HT-29 (cell line): ENCODE measurements at places on chromosomes 5 and 9.

DNA sequence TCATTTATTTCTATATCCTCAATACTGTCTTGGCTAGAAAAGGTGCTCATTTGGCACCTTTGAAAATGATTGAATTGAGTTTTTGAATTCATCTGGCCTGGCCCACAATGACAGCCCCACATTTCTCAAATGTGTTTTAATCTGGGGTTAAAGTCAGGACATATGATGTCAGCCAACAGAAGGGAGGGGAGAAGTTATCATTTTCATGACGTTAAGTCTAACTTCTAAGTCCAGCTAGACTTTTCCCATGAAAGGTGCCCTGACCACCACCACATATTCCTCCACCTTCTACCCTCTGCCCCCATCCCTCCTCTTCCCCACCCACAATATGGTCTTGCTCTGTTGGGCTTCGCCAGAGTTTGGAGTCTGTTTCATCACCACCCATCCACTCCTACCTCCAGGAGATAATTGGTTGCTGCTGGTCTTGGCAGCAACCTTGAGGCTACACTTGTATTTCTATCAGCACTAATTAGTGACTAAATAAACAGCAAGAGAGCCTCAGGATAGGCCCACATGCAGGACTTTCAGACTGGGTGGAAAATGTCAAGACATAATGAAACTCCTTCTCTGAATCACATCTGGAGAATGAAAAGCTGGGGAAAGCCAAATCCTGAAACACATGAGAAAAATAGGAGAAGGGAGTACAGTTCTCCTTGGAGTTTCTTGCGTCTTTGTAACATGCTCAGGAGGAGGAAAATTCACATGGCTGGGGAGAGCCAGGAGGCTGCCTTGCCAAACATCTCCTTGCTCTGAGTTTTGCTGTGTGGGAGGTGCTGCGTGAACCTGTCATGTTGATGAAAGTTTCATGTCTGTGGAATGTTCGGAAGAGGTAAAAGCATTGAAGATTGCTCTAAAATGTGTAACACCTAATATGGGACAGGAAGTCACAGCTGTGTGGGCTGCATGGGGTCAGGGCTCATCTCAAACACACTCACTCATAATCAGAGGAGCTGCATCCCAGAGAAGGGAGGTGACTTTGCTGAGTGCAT, 544.7 kb upstream of the KLF4 start:
- no peak for DNase-seq

GRCh38 chr5:142540922-142541422, 144.9 kb downstream of the FGF1 start:
- DNase-seq, result no peak

DNA sequence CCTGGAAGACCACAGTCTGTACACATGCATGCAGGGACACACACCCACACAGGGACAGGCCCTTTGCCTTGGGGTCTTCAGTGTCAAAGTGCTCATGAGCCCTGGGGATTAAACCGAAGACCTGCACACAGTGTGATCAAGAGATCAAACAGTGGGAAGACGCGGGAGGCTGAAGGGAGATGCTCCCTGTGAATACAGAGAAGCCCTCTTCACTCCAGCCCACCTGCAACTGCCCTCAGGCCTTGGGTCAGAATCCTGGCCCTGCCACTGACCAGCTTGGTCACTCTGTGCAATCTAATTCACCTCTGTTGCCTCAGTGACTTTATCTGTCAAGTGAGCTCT, 2.9 kb downstream of the RALGDS start:
- DNase-seq, result no peak

DNA sequence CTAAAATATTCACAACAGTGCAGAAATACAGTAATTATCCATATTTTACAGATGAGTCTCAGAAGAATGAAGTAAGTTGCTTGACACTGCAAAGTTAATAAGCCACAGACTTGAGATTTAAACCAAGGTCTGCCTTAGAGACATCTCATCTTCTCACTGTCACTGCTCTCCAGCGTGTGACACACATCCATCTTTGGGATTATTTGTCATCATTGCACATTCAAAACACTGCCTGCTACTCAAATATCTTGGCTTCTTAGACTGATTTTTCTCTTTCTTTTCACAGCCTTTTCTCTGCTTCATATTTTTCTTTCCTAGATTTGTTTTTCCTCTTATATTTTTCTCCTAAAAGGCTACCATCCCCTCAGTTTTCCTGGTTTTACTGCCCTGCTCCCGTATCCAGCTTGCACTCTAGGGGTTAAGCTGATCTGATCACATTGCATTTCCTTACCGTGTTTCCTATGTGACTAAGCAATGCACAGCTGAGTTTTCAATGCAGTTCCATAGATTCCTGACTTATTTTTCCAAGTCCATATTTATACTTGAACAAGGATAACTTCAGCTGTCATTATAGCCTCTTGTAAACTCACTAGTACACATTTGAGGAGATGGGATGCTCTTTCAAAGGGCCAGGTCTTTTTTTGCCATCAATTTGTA, 353.0 kb downstream of the PLK2 start:
- DNase-seq, result no peak

GRCh38 chr9:134066913-134067851, 644 bp downstream of the BRD3 start:
- no peak for DNase-seq

DNA sequence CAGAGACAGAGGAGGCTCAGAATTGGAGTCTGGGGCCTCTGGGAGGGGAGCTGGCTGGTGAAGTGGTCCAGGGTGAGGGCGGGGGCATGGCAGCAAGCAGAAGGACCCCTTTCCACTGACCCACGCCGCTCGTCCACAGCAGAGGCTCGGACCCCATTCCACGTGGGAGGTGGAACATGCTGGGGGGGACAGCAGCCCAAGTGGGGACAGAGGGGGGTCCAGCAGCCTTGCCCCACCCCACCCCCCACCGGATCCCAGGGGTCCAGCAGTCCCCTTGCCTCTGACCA, 25.4 kb upstream of the NKD2 start:
- no peak for DNase-seq

- no peak for DNase-seq
These were observed 267.5 kb downstream of the MSX2 start for GRCh38 chr5:174991847-174992246.

DNA sequence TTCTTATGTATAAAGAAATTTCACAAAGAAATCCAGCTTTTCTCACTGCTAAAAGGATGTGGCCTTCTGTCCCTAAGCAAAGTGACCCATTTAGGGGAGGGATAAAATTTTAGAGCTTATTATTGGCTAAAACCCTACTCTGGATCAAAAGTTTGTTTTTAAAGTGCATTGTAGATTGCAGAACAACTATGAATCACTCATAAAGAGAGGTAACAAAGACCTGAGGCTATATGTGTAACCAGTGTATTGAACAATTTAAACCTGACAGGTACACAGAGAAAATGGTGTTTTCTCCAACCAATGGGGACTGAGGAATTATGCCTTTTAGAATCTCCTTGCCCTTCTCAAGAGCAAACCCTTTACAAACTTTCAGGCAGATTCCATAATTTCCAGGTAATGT, 86.6 kb downstream of the MUSK start:
- no peak for DNase-seq

DNA sequence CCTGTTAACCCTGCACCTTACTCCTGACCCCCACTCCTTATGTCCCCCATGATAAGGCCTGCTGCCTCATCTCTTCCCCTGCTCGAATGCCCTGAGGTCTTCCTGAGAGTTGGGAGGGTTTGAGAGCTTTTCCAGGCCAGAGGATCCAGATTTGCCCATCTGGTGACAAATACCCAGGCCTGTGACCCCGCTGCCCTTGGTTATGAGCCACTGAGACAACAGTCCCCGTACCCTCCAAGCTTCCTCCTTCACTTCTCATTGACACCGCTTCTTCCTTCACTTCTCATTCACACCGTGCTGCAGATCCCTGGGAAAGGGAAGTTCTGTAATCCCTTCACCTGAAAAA, 593 bp downstream of the GM2A start:
- no peak for DNase-seq

GRCh38 chr5:37077146-37077545, 172.0 kb downstream of the CPLANE1 start:
- DNase-seq, result no peak

DNA sequence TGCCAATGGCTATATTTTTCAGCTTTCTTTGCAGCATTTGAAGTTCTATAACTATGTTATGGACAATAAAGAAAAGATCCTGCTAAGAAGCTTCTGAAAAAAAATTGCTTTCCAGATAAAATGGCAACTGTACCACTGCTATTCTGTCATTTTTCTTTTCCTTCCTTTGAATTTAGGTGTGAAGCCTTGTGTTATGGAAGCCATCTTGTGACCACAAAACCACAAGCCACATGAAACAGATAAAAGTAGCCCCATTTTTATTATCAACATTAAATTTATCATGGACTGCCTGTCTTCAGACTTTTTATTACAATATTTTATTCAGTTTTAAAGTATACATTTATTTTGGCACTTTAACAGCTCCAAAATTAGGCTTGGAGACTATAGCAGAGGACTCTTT, 289.9 kb upstream of the ACTBL2 start:
- no peak for DNase-seq
